Amygdala (tissue), 56 donors: ENCODE measurements at places on chromosomes 16 and 17.

DNA sequence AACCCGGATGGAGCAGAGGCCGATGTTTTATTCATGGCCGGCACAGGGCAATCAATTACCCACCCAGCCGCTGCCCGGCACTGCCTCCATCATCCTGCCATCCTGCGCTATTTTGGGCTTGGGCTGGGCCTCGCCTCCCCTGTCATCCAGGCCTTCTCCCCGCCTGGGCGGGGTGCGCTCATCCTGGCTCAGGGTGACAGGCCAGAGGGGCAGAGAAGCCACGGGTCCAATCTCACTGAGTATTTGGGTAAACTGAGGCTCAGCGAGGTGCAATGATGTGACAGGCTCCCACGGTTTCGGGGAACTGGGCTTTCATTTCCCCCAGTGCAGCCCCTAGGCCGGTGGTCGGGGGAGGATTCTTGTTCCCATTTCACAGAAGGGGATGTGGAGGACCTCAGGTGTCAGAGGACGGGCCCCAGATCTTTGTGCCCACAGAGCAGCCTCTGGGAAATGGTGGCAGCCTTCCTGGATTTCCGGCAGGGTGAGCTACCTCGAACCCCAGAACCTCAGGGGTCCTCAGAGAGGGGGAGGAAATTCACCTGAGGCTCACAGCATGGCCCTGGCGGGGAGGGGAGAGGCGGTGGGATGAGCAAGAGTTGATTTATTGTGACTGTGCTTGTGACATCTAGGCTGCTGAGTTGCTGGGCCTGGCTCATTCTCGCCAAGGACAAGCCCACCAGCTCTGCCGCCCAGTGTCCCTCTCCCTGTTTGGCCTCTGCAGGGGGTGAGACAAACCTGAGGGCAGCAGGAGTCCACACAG lies 23.8 kb upstream of the KCNJ12 start:
- DNase-seq: no peak

DNA sequence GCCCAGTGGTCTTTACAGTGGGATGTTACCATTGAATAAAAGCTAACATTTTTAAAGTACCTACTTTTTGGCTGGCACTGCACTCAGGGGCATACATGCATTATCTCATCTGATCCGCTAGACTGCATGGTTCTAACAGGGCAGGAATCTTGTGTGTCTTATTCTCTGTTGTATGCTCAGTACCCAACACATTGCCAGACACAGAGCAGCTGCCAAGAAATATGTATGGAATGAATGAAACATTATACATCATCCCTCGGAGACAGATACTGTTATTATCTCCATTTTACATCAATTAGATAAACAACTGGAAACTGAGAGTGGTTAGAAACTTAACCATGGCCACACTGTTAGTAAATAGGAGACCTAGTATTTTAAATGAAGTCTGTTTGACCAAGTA lies 74.1 kb upstream of the CDH11 start:
- no peak for DNase-seq

GRCh38 chr16:12159672-12160071 lies 183.1 kb downstream of the SNX29 start:
- no peak for DNase-seq

GRCh38 chr17:27559506-27560481 lies 71.2 kb upstream of the LGALS9 start:
- no peak for DNase-seq

DNA sequence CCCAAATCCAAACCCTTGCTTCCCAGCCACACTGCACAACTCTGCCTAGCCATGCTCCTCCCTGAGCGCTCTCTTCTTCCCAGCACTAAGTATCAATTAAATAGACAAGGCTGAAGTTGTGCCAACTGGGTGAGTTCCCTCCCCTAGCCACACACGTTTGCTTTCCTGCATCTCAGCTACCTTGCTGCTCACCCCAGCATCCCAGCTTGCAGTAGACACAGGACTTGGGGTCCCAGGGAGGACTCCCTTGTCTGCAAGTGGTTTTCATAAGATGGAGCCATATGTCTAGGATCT lies 4.9 kb downstream of the CCDC182 start:
- DNase-seq: no peak

- no peak for DNase-seq
These were observed 49.2 kb downstream of the CRISPLD2 start for GRCh38 chr16:84868829-84869472.

- no peak for DNase-seq
These were observed 339.4 kb downstream of the CDH11 start for GRCh38 chr16:64782484-64782883.

- no peak for DNase-seq
These were observed at the start of gene WSCD1 for GRCh38 chr17:6069539-6070429. Gene WSCD1 (plus strand): TSS chr17:6070379. CDS start chr17:6080659, 10,280 bp downstream.
